ENCODE measurements at places on chromosomes 12 and 14. TPM values are rescaled to one million over a fixed set of nuclear protein-coding genes. Genes with fewer than 3 reads are reported as not detected.

Gene ADAM21
- total RNA-seq, result not detected

Gene KRT4
- total RNA-seq, result not detected

Gene PELI2
- total RNA-seq, result 16.6 TPM

Gene TUBA1C
- total RNA-seq, result 310 TPM

Gene PNP
- total RNA-seq, result 13.4 TPM

Gene KRT72
- not detected for total RNA-seq
